ENCODE measurements at places on chromosomes 1 and 21.
A peak's percentile ranks its signal among the peaks of the same experiment; 100 is the strongest.

DNA sequence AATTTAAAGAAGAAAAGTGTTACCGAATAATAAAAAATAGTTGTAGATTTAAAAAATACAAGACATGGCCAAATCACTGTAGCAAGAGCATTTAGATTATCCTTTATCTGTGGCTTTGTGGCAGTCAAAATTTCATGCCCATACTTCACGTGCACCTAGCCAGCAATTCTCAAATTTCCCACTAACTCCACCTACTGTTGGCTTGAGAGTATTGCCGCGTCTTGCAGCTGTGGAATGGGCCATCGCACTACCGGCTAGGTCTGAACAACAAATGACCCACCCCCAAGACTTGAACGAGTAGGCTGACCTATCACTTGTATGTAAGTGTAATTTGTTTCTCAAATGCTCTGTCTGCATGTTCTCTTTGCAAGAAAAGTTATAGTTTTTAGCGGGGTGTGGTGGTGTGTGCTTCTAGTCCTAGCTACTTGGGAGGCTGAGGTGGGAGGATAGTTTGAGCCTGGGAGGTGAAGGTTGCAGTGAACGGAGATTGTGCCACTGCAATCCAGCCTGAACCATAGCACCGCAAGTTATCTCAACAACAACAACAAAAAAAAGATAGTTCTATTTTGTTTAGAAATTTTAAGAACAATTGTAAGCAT is 4.1 kb downstream of the KRTAP13-4 start:
- DNase-seq: peak; percentile 5

DNA sequence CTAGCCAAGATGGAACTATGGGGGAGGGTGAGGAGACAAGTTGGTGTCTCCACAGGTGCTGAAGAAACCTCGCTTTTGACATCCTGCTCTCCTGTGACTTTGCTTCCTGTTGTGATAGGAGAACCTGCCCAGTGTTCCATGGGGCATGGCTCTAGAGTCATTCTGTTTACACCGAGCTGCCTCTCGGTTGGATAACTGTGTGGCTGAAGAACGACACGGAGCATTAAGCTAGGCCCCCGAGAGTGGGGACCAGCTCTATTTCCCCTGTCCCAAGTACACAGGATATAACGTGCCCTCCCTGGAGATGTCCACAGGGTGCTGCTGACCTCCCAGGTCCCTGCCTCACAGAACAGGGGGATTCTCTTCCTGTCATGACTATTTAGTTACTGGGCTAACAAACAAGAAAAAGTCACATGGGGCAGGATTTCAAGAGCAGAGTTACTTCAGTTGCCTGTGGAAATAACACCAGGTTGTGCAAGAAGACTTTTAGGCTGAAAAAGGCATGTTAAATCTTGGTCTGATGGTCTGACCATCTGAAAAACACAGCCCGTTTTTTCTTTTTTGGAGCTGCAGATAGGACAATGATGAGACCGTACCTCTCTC is 29.4 kb upstream of the PPP2R5A start:
- DNase-seq: no peak

DNA sequence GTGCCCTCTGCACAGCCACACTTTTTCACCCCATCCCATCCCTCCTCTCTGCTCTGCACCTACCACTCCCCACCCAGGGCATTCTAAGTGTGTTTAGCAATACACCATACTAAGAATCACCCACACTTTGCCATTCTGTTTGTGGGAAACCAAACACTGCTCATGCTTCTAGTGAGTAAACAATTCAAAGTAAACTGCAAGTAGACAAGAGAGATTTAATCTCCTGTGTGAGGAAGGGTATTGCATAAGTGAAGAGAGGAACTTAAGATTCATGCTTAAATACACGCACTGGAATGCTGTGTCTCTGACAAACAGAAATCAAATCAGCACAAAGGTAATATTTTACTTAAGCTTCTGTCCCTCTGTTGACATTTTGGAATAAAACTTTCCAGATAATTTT is 4.8 kb upstream of the EDARADD start:
- no peak for DNase-seq

GRCh38 chr1:89870998-89871397 is 50.2 kb downstream of the LRRC8D start:
- DNase-seq: no peak

DNA sequence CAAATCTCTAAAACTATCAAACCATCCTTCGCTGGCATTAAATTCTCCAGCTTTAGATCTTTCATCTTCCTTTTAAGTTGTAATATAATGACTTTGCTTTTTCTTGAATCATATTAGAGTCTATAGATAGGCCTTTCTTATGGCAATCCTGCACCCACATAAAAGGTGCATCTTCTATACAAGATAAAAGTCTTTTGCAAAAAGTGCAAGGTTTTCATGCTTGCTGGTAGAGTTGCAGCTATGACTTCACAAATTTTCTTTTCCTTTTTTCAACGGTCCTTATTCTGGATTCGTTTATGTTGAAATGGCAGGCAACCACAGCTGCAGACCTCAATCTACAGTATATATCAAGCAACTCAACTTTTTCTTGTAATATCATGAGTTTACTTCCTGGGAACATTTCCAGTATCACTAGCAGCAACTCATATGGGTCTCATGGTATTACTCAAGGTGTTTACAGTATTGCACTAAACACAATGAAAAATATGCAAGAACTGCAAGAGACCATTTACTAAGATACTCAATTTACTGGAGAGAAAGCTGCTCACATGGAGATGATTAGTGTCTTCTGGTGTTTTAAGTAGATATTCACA is 22.1 kb downstream of the OMA1 start:
- no peak for DNase-seq

DNA sequence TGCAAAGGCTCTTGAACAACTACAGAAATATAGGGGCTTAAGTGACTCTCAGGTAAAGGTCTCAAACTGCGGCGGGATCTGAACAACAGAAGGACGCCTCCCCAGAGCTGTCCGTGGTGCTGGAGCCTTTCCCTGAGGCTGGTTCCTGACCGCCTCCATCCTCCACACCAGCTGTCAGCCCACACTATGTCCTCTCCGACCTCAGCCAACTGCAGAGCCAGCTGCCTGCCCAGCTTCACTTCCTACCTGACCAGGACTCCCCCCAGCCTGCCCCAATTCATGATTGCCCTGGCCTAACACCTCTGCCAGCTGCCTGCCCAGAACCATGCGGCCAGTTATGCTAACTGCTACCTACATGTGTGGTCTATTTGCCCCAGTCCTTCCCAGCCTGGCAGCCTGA is 63.6 kb upstream of the ZC3H12A start:
- no peak for DNase-seq

DNA sequence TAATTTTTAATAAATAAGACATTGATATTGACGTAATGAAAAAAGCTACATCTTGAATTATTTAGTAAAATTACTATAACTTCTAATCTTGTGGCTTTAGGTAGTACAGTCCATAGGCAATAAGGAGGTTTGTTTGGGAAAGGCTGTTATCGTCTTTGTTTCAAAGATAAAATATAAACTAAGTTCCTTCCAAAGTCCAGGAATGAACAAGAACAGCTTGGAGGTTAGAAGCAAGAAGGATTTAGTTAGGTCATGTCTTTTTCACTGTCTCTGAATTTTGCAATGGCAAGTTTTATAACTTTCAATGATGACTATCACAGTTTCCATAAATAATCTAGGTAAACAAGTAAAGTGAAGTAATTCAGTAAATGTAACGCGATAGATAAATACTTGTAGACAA is 106.9 kb upstream of the OLFM3 start:
- DNase-seq: no peak

- no peak for DNase-seq
Measured at GRCh38 chr1:14242123-14242522, 356.4 kb upstream of the KAZN start.

DNA sequence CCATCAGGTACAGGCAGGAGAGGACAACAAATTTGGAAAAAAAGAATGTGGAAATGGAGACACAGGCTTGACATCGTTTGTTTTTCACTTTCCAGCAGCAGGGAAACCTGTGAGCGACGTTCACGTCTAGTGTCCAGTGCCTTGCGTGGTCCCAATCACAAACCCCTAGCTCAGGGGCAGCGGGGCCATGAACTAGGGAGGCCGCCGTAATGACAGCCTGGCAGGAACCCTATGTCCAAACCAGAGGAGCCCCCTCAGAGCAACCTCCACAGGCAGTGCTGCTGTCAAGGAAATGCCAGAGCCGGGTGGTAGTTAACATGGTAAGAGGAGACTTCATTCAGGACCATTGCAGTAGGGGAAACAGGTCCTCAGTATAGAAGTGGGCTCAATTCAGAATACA is 37.8 kb upstream of the PSEN2 start:
- DNase-seq: no peak

DNA sequence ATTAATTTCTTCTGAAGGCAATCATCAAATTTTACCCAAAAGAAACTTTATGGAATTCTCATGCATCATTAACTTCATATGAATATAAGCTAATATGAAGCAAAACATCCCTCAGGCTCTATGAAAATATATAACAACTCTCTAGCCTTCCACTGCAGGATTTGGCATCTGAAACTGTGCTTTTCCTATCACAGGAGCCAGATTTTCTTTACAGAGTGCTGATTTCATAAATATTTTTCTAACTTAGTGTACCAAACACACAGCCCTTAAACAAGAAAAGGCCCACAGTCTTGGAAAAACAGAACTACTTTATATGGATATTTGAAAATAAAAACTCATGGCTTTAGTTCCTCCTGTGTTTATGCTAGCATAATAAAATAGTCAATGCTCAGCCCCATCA is 559.5 kb upstream of the CHRM3 start:
- DNase-seq: no peak
